Forelimb muscle (tissue), 1 donor: ENCODE measurements at places on chromosomes 6 and 20.

DNA sequence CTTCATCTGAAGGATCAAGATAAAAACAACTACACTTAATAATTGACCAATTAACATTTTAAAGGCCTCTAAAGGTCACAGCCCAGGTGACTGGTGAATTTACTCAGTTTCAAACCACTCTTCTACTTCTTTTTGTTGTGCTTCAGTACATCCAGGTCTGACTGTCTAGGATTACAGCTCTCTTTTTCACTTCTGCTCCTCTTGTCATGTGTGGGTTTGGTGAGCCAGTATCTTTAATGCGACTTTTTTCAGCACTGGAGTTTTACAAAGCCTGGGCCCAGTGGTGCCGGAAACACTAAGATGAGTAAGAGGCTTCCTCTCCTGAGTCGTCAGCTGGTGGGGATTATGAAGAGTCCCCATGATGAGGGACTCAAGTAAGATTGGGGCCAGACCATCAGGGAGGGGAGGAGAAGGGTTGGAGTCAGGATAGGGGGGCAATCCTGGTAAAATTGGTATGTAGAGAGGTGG, 27.0 kb downstream of the HECA start:
- no peak for DNase-seq

DNA sequence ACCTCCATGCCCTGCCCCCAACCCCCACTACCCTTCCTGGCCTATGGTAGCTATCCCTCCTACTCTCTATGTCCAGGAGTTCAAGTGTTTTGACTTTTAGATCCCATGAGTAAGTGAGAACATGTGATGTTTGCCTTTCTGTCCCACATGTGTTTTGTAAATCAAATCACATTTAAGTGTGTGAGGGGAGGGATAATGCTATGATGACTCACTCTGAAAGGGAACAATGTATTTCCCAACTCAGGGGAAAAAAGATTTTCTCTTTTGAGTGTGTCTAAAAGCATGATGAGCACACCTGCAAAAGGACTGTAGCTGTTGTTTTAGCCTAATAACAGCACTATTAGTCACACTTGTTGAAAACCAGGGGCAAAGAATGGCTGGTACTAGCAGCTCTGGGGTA, 193.7 kb downstream of the GJA10 start:
- no peak for DNase-seq

- DNase-seq, result no peak
Measured at GRCh38 chr20:53750827-53751619, 157.4 kb upstream of the ZNF217 start.

- DNase-seq, result no peak
Measured at GRCh38 chr20:36390719-36391415, 84.7 kb downstream of the DLGAP4 start.

DNA sequence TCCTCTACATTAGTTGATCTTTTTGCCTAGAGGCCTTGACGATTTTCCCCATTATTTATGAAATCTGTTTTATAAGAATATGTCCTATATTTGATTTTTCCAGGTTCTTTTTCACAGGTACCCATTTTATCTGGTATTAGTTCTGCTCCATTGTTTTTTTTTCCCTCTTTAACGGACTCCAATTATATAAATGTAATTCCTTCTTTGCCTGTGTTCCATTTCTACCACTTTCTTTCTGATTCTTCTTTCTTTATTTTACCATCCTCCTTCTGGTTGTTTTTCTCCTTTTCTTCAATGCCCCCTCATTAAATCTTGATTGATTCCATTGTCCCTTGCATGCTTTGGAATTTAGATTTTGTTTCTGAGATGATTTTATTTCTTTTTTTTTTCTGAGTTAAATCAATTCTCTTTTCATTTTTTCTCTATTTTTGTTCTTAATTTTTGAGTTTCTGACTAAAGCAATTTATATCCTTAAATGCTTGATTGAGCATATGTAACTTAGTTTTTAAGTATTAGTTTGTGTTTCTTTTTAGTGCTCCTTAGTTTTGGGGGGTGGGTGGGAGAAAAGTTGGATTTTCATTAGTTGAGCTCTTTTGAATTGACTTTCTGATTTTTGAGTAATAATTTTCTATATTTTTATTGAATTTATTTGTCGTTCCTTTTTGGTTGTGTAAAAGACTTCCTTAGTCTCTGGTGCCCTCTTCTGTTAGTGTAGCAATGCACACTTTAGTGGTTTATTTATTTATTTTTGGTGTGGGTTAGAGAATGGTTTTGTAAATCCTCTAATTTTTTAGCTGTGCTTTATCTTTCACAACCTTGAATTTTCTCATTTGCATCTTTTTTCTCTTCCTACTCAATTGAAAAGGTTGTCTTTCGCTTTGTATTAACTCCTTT, 140.8 kb downstream of the FARS2 start:
- no peak for DNase-seq

DNA sequence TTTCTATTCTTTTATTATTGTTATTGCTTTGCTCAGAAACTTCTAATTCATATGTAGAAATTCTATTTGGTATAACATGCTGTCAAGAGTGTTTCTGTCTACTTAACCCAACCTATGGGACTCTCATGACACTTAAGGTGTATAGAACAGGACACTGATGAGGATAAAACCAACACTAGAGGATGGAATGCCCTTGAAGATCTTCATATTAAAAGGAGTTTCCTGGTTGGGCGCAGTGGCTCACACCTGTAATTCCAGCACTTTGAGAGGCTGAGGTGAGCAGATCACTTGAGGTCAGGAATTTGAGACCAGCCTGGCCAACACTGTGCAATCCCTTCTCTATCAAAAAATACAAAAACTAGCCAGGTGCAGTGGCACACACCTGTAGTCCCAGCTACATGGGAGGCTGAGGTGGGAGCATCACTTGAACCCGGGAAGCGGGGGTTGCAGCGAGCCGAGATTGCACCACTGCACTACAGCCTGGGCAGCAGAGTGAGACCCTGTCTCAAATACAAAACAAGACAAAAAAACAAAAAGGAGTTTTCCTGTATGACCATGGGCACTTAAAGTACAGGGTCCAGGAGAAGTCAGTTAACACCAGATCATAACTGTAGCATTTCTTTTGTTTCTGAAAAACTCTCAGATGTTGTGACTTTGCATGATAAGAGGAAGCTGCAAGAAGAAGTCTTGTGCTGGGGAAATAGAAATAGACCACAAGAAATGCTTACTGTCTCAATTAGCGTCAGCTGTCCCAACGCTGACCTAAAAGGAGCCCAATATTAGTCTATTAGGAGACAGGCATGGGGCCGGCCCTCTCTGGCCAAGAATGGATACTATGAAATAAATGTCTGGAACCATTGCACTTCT, 38.9 kb upstream of the CD2AP start:
- DNase-seq, result no peak

DNA sequence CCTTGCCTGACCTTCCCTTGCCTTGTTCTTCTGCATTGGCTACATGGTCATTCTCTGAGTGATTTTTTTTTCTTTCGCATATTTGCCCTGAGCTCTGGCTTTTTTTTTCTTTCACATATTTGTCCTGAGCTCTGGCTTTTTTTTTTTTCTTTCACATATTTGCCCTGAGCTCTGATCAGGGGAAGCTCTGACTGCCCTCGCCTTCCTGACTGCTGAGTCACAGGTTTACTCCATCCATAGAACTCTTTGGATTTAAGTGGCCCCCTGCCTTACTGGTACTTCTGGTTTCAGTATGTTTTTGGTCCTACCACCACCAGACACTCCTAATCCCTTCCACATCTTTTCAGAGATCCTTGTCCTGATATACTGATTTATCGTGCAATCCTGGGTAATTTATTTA, 201.1 kb downstream of the OGFRL1 start:
- no peak for DNase-seq

DNA sequence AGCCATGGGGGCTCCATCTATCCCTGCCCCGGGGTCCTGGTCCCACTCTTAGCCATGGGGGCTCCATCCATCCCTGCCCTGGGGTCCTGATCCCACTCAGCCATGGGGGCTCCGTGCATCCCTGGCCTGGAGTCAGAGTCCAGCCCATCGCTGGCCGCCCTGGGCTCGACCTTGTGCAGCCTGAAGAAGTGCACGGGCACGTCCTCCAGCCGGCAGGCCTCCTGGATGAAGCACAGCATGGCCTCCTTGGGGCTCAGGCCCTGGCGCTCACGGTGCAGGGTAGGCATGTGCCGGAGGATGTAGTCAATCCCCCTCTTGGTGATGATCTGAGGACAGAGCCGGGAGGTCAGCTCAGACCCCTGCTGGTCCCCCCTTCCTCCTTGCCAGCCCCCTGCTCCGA, 15.6 kb downstream of the FRMD1 start:
- DNase-seq, result no peak

DNA sequence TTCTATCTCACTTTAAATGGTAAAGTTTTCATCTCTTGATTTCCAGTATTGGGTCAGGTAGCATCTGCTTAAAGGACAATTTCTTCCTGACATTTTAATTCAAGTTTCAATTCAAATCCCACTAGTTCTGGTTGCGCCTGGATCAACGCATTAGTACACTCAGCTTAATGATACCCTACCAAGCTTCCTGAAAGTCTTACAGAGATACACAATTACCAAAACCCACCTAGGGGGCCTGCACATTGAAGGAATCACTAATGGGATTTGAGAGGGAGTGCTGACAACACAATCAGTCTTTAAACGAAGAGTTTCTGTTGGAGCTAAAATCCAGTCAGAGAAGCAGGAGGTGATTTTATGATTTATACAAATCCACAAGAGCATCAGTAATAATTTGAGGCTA, 293.0 kb downstream of the PHF3 start:
- no peak for DNase-seq

DNA sequence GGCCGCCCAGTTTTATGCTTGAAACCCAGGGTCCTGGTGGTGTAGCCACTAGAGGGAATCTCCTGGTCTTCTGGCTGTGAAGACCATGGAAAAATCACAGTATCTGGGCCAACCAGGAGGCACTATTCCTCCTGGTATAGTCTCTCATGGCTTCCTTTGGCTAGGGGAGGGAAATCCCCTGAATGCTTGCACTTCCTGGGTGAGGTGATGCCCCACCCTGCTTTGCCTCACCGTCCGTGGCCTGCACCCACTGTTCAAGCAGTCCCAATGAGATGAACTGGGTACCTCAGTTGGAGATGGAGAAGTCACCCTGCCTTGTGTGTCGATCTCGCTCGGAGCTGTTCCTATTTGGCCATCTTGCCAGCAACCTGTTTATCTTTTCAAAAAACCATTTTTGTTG, 10.1 kb upstream of the ZNF337 start:
- no peak for DNase-seq

DNA sequence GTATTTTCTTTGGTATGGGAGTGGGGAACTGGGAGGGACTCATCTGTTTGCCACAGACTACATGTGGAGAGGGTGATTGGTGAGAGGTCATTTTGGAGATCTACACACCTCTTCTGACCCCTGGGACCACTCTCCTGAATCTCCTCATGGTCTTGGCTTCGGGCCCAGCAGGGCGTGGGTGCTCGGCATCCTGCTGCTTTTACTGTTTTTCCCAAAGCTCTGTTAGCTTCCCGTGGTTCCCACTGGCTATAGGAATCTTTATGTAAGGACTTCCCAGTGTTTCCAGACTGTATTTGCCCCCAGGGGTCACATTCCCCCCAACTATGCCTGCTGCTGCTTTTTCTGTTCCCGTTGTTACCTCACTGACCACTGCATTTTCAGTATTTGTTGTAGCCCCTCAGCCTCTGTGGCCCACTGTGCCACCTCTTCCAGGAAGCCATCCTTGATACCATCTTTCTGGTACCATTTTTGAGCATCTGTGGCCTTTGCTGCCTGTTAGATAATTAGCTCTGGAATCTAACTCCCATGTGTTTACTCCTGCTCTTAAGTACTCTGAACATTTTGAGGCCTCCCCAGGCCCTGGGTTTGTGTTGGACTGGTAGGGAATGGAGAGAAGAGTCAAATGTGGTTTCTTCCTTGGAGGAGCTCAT, 14.9 kb downstream of the PLCG1 start:
- no peak for DNase-seq

DNA sequence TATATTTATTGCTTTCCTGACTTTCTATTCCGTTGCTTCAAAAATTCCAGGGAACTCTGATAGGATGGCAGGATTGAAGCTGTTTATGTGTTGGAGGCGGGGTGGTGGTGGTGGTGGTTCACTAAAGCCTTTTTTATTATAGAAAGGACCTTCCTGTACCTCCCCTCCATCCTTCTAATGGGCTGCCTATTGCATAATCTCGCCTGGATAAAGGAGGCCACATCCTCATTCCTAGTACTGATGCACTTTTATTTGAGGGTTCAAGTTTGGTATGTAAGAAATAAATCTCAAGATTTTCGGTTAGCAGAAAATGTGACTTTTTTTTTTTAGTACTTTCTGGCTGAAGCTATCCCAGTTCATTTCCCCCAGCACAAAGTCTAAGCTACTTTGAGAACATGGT, 18.7 kb upstream of the CTAGE9 start:
- DNase-seq, result no peak
